ENCODE measurements at places on chromosomes 1 and 21. TPM values are rescaled to one million over a fixed set of nuclear protein-coding genes. Genes with fewer than 3 reads are reported as not detected.
A peak's percentile ranks its signal among the peaks of the same experiment; 100 is the strongest.

- DNase-seq: no peak
These were observed 72.8 kb upstream of the NR5A2 start for GRCh38 chr1:199954699-199955098.

GRCh38 chr1:66497910-66498309, 36.0 kb upstream of the SGIP1 start:
- no peak for DNase-seq

DNA sequence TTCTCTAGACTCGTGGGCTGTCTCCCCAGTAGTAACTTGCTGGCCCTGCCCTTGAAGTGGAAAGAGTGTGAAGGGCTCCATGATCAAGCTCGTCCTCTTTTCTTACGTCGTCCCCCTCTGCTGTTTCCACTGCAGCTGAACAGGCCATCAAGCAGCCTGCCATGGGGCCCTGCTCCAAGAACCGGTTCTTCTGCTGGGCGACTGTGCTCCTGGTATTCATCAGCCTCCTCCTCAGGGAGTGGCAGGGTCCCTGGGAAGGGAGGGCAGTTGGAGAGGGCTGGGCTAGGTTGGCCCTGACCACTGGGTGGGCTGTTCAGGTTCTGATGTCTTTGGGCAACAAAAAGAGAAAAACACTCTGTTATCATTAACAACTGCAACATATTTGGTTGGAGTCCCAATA, 151.5 kb downstream of the FCRL5 start:
- no peak for DNase-seq

The CD1B gene
- not detected for total RNA-seq

GRCh38 chr1:193310564-193310963, 124.2 kb upstream of the B3GALT2 start:
- peak; percentile 6 for DNase-seq

DNA sequence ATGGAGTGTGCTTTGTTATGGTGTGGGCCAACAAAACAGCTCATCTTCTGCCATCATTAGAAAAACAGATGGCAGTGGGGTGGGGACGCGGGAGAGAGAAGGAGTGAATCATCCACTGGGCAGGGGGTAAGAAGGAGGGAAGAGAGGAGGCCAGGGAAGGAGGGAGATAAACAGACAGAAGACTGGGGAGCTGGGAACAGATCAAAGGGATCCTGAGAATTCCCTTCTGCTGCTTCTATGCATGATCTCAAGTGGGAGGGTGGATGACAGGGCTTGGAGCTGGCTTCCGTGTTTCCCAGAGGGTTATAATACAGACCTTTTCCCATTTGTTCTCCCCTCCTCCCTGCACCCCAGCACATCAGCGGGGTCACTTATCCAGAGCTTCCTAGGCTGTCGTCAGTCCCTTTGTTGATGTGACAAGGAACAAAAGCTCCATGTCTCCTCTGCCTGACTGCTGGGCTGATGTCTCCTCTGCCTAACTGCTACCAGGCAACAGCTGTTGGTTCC, 338.6 kb downstream of the PAPPA2 start:
- no peak for DNase-seq

GRCh38 chr1:93196591-93196990, 16.1 kb downstream of the CCDC18 start:
- no peak for DNase-seq

- DNase-seq: no peak
These were observed 74.0 kb downstream of the FYB2 start for GRCh38 chr1:56745231-56745630.

The XCL2 gene
- 0.33 TPM for total RNA-seq

DNA sequence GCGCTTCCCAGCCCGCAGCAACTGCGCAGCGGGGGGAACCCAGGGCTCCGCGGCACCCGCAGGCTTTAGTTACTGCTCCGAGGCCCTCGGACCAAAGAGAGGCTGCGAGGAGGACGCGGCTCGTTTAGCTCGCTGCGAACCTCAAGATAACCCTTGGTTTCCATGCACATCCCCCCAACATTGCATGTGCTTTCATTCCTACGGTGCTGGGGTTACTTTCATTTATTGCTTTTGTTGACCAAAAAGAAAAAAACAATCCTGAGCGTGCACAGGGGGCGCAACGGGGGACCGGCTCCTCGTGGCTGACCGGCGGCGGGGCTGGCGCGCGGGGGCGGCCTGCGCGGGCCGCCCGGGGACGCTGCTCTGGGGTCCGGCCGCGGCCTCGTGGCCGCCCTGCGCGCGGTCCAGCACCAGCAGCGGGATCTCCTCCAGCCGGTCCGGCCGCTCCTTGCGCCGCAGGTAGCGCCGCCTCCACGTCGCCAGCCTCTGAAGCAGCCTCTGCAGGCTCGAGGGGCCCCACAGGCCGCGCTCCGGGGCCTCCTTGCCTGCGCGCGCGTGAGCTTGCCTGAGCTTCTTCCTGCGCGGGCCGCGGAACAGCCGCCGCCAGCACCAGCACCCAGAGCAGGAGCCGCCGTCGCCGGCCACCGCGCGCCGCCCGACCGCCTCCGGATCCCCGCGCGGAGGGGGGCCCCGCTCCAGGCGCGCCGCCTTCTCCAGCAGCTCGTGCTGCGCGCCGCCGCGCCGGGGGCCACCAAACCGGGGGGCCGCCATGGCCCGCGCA, 77.4 kb downstream of the DESI2 start:
- peak; percentile 78 for DNase-seq

- no peak for DNase-seq
These were observed 40.4 kb upstream of the RPL11 start for GRCh38 chr1:23651069-23651808.

DNA sequence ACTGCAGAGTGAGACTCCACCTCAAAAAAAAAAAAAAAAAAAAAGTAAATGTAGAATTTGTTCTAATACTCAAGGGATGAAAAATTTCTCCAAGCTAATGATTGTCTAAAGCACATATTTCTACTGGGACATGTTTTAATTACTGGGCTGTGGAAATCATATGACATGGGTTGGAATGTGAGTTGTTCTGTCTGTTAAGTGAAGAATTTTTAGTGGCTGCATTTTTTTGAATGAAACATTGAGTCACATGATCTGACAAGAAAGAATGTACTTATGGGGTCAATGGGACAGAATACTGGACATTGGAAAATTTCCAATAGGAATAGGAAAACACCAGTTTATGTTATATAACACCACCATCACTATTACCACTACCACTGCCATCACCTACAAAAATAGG, 123.8 kb upstream of the IVNS1ABP start:
- no peak for DNase-seq

- peak; percentile 64 for DNase-seq
These were observed 27.3 kb upstream of the BCAR3 start for GRCh38 chr1:93708734-93709481.

- no peak for DNase-seq
These were observed 27.9 kb upstream of the KIF21B start for GRCh38 chr1:201051399-201051798.

DNA sequence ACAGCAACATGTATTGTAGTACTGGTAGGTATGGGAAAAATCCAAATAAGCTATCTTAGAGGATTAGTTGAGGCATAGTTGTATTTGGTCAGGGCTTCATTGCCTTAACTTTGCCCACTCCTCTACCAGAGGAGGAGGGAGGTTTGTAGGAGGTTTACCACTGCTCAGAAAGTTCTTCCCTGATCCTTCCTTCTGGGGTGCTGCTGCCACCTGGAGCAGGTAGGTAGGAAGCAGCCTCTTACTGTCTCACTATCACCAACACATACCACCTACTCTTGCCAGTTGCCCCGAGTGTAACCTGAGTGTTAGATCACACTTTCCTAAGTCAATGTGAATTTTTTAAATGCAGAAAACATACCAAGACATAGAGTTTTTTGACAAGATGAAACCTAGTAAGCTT, 24.1 kb upstream of the ZSWIM5 start:
- DNase-seq: no peak

DNA sequence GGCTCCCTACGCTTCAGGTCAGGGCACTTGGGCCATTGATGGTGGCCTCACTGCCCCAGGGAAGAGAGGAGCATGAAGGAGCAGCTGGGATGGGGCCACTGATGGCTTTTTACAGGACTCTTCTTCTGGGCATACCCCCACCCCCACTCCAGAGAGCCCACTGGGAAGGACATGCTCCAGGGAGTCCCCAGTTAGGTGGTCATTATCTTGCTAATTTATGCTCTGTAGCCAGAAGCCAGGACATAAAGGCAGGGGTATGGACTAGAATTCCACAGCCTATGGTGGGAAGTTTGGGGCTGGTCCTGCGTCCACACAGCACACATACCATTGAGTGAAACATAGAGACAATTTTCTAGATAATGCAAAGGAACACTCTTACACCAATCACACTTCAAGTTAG, 8.8 kb upstream of the GRIK3 start:
- DNase-seq: no peak

- no peak for DNase-seq
These were observed 46.6 kb downstream of the NEK7 start for GRCh38 chr1:198203434-198203833.

The CLDN19 gene
- total RNA-seq: 20.6 TPM

The AMPD1 gene
- total RNA-seq: not detected

Measured in spinal cord (tissue), 10 donors.